Liver (tissue), 10 donors: ENCODE measurements at places on chromosomes 16 and 17. TPM values are rescaled to one million over a fixed set of nuclear protein-coding genes. Genes with fewer than 3 reads are reported as not detected.
A peak's percentile ranks its signal among the peaks of the same experiment; 100 is the strongest.

Gene CLUH
- total RNA-seq, result 224 TPM

Gene BEAN1
- total RNA-seq, result not detected

Gene KRT34
- total RNA-seq, result not detected

- H3K4me1 ChIP-seq, result peaks cover 8% of the 10 kb centered on the region
- no peaks in the 10 kb centered on the region for H3K36me3 ChIP-seq
Measured at GRCh38 chr16:30397776-30398660, 2.8 kb downstream of the ZNF48 start.

DNA sequence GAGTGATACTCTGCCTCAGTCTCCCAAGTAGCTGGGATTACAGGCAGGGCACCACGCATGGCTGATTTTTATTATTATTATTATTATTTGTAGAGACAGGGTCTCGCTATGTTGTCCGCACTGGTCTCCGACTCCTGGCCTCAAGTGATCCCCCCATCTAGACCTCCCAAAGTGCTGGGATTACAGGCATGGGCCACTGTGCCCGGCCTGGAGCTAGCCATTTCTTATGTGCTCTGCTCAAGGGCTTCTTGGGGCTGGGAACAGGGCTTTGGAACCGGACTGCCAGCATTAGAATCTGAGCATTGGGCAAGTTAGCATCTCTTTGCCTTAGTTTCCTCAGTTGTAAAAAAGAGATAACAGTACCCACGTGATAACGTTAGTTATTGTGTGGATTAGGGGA is 111.3 kb downstream of the C16orf78 start:
- DNase-seq, result no peak
- no peak overlapping the region for H3K27ac ChIP-seq
- peaks cover 8% of the 10 kb centered on the region for H3K4me1 ChIP-seq
- H3K27me3 ChIP-seq, result no peaks in the 10 kb centered on the region

GRCh38 chr17:21033350-21033749 is 9.5 kb downstream of the USP22 start:
- no peak for DNase-seq
- H3K4me1 ChIP-seq, result peaks cover 26% of the 10 kb centered on the region
- H3K36me3 ChIP-seq, result no peaks in the 10 kb centered on the region
- no peak overlapping the region for H3K4me3 ChIP-seq

Gene HOXB1
- not detected for total RNA-seq

Gene TP53TG3F
- not detected for total RNA-seq

Gene CDC42EP4
- total RNA-seq, result 31.0 TPM

GRCh38 chr17:73419881-73420280 is 108.1 kb upstream of the CDC42EP4 start:
- H3K4me1 ChIP-seq, result no peaks in the 10 kb centered on the region
- DNase-seq, result no peak
- no peak overlapping the region for H3K27ac ChIP-seq
- no peaks in the 10 kb centered on the region for H3K36me3 ChIP-seq

Gene ANKFN1
- total RNA-seq, result not detected

Gene ACSM2A
- total RNA-seq, result 1,049 TPM

- no peaks in the 10 kb centered on the region for H3K36me3 ChIP-seq
- H3K4me3 ChIP-seq, result no peak overlapping the region
- no peak for DNase-seq
- no peak overlapping the region for H3K27ac ChIP-seq
Measured at GRCh38 chr16:86718118-86718517, 139.8 kb downstream of the FOXL1 start.

DNA sequence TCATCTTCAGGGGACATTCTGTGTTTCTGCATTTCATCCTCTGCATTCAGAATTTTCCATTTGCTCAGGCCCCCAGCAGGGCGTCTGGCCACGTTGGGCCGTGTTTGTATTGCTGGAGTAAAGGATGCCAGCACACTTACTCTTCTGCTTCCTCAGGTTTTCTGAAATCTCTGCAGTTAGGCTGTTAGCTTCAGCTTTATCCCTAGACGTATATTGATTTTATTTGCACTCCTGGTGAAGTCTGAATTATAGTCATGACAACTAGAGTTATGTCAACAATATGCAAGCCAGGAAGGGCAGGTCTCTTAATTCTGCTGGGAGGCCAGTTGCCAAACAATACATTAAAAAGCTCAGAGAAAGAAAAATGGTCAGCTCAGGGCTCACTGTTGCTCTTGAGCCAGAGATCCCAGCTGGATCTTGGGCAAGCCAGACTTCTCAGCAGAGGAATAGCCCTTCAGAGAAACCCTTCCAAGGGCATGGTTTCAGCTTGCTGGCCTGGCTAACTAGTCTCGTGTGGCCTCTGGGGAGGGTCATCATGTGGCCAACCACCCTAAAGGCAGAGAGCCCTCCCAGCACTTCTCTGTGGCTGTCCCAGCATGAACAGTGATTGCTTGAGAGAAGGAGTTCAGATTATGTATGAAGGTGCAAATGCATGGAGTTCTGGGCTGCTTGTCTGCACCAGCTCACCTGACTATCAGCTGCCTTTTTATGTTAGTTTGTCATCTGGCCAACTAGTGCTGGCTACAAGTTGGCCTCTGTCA is 110.2 kb upstream of the CACNG5 start:
- H3K27ac ChIP-seq, result no peak overlapping the region
- no peaks in the 10 kb centered on the region for H3K36me3 ChIP-seq
- no peaks in the 10 kb centered on the region for H3K27me3 ChIP-seq
- H3K4me3 ChIP-seq, result no peak overlapping the region

GRCh38 chr16:82072313-82072712 is 37.3 kb downstream of the HSD17B2 start:
- H3K27me3 ChIP-seq, result no peaks in the 10 kb centered on the region
- peak overlapping the region; percentile 21 for H3K27ac ChIP-seq

GRCh38 chr16:5837007-5837670 is 739.5 kb upstream of the EEF2KMT start:
- H3K36me3 ChIP-seq, result no peaks in the 10 kb centered on the region
- DNase-seq, result no peak

Gene CPNE7
- 0.47 TPM for total RNA-seq

DNA sequence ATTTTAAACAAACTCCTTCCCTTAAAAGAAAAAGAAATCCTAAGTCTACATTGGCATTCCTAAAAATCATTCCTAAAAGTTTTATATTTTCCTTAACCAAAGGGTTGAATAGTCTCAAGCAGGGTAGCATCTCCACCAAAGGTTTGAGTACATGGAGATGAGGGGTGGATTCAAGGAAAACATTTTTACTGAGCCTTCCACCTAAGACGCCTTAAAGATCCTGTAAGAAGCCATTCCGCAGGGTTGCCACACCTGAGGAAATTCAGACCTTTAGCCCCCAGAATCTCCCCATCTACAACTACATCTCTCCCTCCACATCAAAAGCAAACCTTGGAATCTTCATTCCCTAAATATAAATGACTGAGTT is 7.7 kb upstream of the AKTIP start:
- DNase-seq, result no peak
- no peak overlapping the region for H3K4me3 ChIP-seq
- H3K36me3 ChIP-seq, result no peaks in the 10 kb centered on the region

DNA sequence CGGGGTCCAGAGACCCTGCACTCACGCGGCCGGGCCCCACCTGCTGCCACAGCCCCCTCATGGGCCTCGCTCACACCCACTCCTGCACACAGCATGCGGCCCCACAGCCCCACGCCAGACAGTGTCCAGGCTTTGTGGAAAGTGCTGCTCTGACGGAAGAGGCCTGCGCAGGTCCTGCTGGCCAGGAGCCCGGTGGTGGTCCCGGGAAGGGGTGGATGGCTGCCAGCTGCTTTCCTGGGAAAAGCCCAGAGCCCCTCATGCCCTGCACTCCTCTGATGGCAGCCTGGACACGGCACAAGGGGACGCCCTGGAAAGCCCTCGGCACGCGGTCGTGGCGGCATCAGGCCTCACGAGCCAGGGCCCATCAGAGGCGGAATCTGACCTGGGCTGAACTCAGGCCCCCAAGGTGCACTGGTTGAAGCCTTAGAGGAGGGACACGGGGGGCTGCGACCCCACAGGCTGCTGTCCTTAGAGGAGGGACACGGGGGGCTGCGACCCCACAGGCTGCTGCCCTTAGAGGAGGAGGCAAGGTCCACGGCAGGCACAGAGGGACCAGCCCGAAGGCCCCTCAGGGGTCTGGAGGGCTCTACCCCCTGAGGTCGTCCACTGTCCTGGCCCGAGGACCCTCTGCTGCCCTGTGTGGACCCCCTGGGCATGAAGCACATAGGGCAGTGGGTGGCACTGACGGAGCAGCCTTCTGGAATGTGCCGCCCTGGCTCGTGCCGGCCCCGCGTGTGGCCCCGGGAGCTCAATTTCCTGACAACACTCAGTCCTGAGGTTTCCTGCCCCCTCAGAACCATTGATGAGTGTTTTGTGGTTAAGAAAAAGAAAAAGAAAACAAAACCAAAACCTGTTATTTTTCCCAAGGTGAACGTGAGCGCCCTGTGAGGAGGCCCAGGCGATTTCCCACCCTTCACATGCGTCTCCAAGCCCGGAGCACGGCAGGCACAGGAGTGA is 22.1 kb downstream of the SOX8 start:
- no peak for DNase-seq
- no peaks in the 10 kb centered on the region for H3K4me1 ChIP-seq
- H3K27ac ChIP-seq, result no peak overlapping the region
- H3K27me3 ChIP-seq, result no peaks in the 10 kb centered on the region

Gene ITGAL
- 9.4 TPM for total RNA-seq

- DNase-seq, result no peak
- H3K27ac ChIP-seq, result peak overlapping the region; percentile 31
- H3K36me3 ChIP-seq, result no peaks in the 10 kb centered on the region
- no peaks in the 10 kb centered on the region for H3K4me1 ChIP-seq
- no peak overlapping the region for H3K4me3 ChIP-seq
- no peaks in the 10 kb centered on the region for H3K27me3 ChIP-seq
Measured at GRCh38 chr17:4764595-4764994, 7.1 kb upstream of the TM4SF5 start.

DNA sequence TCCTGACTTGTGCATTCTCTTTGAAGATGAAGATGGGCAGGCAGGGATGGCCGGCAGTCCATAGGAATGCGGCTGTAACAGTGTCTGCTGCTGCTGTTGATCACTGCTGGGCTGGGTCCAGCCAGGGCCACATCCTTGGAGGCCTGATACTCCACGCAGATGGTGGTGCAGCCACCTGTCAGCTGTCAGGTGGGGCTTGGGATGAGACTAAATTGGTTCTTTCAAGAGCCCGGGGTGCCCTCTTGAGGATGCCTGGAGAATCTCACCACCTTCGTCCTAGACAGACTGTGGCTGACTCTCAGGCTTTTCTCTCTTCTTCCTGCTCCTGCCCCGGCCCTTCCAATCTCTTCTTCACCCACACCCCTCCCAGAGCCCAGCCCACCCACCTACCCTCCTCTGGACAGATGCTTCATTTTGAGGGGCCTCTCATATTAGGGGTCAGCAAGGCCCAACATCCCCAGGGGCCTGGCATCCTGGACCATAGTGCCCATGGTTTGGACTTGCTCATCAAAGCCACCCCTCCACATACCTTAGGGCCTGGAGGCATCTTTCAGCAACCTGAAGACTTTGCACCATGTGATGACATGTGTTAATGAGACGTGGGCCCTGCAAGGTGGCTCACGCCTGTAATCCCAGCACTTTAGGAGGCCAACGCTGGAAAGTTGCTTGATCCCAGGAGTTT is 19.1 kb downstream of the OSBPL7 start:
- no peak overlapping the region for H3K27ac ChIP-seq
- no peaks in the 10 kb centered on the region for H3K4me1 ChIP-seq
- DNase-seq, result no peak
- H3K36me3 ChIP-seq, result no peaks in the 10 kb centered on the region
- no peaks in the 10 kb centered on the region for H3K27me3 ChIP-seq

Gene TOP3A
- total RNA-seq, result 37.5 TPM

Gene FOXF1
- total RNA-seq, result 0.75 TPM

DNA sequence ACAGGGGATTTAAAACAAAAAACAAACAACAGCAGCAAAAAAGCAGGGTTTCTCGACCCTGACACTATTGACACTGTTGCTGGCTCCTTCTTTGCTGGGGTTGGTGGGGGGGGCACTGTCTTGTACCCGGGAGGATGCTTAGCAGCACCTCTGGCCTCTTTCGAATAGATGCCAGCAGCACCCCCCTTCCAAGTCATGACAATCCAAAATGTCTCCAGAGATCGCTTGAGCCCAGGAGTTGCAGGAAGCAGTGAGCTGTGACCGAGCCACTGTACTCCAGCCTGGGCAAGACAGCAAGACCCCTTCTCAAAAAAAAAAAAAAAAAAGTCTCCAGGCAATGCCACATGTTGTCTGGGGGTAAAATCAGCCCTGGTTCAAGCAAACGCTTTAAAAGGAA is 20.3 kb downstream of the SERPINF1 start:
- H3K27ac ChIP-seq, result peak overlapping the region; percentile 6
- no peak for DNase-seq
- H3K36me3 ChIP-seq, result peaks cover 19% of the 10 kb centered on the region
- no peaks in the 10 kb centered on the region for H3K4me1 ChIP-seq

Gene PRR35
- not detected for total RNA-seq

DNA sequence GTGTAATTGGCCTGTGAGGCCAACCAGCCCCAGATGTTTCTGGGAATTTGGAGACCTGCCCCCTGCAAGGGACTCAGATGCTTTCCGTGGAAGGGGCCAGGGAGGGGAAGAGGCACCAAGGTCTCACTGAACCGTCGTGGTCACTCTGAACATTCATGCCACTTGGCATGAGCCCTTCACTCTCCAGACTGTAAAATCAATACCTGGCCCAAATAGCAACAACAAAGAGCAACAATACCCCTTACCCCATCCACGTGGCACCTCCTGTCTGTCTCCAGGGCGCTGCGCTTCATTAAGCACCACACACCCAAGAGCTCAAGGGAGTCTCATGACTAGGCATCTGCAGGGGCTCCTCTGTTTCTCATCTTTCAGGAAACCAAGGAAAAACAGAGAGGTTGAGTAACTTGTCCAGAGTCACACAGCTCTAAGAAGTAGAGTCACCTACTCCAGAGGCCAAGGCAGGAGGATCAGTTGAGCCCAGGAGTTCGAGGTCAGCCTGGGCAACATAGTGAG is 52.8 kb downstream of the SOCS1 start:
- no peaks in the 10 kb centered on the region for H3K36me3 ChIP-seq
- no peak overlapping the region for H3K27ac ChIP-seq
- no peaks in the 10 kb centered on the region for H3K27me3 ChIP-seq
- no peak overlapping the region for H3K4me3 ChIP-seq
- H3K4me1 ChIP-seq, result peaks cover 17% of the 10 kb centered on the region

Gene ATP1B2
- 0.33 TPM for total RNA-seq

GRCh38 chr16:5605404-5605803 is 507.8 kb upstream of the EEF2KMT start:
- no peak overlapping the region for H3K27ac ChIP-seq
- no peaks in the 10 kb centered on the region for H3K4me1 ChIP-seq
- H3K4me3 ChIP-seq, result no peak overlapping the region
- no peaks in the 10 kb centered on the region for H3K36me3 ChIP-seq
- peaks cover 2% of the 10 kb centered on the region for H3K27me3 ChIP-seq
- no peak for DNase-seq

Gene C16orf92
- not detected for total RNA-seq

DNA sequence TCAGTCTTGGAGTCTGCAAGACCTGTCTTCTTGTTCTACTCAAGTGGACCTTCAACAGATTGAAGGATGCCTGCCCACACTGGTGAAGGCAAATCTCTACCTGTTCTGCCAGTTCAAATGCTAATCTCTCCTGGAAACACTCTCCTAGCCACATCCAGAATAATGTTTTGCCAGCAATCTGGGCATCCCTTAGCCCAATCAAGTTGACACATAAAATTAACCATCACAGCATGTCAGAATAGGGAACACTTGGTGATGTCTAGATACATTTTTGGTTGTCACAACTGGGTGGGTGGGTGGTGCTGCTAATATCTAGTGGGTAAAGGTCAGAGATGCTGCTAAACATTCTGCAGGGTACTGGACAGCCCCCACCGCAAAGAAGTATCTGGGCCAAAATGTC is 744.9 kb upstream of the SOX9 start:
- DNase-seq, result no peak
- H3K27me3 ChIP-seq, result no peaks in the 10 kb centered on the region
- no peak overlapping the region for H3K27ac ChIP-seq
- H3K4me3 ChIP-seq, result no peak overlapping the region
